Stimulated activated CD8-positive, alpha-beta memory T cell treated with anti-CD3 and anti-CD28 coated beads, Interleukin-4, amount 100 ng/mL, for 24 hours (primary cell): ENCODE measurements at places on chromosomes 6 and 20.

- no peak for DNase-seq
Measured at GRCh38 chr20:23446505-23446904, 6.2 kb downstream of the CST11 start.

DNA sequence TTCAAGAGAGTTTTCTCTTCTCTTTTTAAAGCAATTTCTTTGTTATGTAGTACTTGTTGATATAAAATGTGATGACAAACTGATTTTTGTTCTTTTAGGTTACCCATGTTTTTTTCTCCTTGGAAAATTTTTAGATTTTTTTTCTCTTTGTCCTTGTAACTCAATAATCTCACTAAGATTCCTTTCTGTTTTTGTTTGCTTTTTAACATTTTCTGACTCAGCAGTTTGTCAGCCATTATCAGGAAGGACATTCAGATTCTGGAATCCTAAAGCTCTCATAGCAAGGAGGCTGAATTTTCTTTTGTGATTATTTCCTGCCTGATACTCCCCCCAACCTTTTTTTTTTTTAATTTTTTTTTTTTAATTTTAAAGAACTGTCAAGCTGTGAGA is 75.2 kb upstream of the CITED2 start:
- DNase-seq = no peak

DNA sequence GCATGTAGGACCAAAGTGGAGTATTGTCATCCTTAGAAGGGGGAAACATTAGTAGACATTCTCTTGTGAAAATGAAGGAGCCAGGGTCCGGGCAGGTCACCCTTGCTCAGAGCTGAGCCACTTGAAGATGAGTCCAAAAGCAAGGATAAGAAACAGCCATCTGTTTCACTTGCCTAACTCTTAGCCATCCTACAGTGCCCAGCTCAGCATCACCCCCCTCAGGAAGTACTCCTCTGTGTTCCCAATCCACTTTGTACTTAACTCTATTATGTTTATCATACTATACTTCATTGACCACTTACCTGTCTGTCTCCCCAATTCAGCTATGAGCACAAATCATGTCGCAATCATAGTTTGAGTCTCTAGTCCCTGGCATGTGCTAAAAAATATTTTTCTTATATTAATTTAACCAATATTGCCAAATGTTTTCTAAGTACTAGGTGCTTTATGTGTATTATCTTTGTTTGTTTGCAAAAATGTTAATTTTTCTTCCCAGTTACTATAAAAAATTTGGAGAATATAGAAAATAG is 8.1 kb upstream of the TOX2 start:
- no peak for DNase-seq

DNA sequence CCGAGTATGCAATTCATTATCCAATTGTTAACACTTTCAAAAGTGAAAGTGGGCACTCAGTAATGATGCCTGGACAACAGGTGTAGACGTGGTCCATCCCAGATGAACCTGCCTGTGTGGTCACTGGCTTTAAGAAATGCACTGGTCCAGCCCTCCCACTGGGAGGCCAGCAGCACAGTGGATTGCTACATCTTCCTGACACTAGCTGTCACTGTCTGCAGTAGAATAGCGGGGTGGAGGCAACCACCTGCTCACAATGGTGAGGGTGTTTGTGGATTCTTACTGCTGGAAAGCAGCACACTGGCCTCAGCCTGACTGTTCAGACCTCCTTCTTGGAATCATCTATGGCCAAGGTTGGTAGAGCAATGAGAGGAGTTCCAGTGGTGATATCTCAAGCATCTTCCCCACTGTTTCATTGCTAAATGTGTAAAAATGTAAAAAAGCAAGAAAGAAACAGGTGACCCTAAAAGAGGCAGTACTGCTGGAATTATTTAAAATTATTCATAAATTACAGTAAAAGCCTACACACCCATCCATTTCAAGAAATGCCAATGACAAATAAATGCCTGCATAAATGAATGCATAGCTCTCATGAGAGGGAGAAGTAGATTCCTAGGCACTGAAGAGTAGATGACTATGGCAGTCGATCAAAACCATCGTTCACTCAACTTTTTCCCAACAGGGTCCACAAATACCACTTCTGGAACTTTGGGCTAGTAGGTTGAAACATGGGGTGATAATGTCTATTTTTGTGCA is 228.0 kb upstream of the PLN start:
- DNase-seq = no peak

DNA sequence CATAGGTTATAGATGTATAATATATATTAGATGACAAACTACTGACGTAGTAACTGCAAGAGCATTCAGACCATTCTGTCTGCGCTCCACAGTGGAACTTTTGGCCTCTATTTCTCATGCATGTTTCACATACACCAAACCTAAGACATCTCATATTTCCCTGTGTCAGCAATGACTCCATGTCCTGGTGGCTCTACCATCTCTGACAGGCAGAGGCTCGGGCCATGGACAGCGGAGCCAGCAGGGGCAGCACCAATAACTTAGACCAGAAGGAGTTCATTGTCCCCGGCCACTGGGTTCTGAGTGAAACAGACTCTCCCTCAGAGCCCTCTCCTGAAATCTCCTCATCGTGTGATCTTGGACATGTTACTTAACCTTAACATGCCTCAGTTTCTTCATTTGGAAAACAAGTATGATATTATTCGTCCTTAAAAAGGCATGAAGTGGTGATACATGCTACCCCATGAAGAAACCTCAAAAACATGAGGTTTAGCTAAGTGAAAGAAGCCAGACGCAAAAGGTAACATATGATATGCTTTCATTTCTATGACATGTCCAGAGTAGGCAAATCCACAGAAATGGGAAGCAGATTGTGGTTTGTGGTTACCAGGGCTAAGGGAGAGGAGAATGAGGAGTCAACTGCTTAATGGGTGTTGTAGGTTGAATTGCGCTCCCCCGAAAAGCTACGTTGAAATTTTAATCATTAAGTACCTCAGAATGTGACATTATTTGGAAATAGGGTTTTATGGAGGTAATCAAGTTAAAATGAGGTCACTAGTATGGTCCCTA is 564.0 kb upstream of the JARID2 start:
- DNase-seq = no peak

DNA sequence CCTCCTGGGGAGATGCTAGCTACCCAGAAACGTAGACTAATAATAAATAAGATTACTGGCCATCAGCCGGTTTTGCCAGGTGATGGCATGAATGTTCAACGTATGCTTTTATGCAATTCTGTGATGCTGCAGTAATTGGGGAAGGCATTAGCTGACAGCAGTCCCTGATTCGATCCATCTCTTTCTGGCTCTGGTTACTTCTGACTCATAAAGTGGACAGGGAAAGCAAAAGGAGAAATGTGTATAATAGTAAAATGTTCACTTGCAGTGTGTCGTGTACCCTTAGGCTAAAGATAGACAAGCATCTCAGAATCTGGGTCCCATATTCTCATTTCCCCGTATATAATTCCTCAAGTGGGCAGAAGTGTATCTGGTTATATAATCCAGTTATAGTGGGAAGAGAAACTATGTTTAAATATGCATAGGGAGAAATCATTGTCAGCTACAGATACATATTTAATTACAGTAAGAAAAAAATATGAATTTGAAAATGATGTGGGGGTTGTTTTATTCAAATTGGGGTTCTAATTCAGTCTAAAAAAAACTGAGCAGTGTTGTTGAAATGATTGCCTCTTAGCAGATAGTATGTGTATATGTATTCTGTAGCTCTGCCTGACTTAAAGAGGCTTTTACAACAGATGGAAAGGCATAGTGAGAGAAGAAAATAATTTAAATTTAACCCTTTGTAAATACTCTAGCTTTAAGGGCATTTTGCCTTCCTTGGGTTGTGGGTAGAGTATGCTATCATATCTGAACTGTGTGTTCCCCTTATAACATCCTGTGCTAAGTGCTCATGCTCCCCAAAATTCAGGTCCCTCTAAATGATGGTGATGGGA is 40.6 kb downstream of the DOK5 start:
- no peak for DNase-seq

DNA sequence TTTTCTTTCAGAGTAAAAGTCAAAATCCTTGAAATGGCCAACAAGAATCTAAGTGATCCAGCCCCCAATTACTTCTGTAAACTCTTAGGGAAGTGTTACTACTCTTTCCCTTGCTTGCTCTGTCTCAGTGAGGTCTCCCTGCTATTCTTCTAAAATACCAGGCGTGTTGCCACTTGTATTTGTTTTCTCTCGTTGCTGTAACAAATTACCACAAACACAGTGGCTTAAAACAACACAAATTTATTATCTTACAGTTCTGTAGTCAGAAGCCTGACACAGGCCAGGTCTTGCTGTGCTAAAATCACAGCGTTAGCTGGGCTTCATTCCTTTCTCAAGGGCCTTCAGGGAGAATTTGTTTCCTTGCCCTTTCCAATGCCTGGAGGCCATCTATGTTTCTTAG is 59.9 kb downstream of the HECA start:
- no peak for DNase-seq

DNA sequence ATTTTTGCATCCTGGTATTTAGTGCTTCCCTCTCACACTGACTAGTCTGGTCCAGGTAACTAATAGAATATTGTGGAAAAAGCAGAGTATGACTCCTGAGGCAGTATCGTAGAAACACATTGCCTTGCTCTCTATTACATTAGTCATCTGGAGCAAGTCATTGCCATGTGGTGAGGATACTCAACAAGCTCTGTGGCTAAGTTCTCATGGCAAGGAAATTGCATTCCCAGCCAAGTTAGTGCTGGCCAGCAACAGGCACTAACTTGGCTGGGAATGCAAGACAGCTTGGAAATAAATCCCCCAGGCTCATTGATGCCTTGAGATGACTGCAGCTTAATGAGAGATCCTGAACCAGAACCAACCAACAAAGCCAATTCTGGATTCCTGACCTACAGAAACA is 39.7 kb upstream of the HTR1B start:
- no peak for DNase-seq

- DNase-seq = no peak
Measured at GRCh38 chr20:21725892-21726291, 20.4 kb downstream of the PAX1 start.

- no peak for DNase-seq
Measured at GRCh38 chr20:47118206-47118605, 223.6 kb downstream of the EYA2 start.

GRCh38 chr6:28200020-28200419 is 25.1 kb upstream of the ZSCAN9 start:
- no peak for DNase-seq

DNA sequence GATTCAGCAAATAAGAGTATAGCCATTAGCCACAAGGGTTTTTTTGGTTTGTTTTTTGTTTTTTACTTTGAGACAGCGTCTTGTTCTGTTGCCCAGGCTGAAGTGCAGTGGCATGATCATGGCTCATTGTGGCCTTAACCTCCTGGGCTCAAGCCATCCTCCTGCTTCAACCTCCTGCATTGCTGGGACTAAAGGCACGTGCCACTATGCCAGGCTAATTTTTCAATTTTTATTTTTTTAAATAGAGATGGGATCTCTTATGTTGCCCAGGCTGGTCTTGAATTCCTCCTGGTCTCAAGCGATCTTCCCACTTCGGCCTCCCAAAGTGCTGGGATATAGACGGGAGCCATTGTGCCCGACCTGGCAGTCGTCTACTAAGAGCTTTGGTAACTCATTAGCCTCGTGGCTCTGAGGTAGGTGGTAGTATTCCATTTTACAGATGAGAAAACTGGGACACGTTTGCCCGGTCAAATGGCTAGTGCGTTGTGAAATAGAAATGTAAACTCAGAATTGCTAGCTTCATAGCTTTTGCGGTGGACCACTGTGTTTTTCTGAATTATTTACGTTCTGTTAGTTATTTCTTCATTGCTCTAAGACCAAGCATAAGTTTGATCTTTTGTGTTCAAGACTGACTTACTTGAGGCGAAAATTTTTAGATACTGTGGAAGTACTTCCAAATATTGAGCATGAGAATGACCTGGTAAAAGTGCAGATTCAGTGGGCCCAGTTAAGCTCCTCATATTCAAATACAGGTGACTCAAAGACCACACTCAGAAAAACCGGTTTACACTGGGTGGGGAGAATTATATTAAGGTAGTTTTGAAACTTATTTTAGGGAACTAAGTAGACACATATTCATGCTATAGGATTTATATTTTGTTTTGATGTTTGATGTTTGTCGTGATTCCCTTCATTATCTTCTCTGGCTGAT is 2.1 kb downstream of the PANK2 start:
- no peak for DNase-seq

DNA sequence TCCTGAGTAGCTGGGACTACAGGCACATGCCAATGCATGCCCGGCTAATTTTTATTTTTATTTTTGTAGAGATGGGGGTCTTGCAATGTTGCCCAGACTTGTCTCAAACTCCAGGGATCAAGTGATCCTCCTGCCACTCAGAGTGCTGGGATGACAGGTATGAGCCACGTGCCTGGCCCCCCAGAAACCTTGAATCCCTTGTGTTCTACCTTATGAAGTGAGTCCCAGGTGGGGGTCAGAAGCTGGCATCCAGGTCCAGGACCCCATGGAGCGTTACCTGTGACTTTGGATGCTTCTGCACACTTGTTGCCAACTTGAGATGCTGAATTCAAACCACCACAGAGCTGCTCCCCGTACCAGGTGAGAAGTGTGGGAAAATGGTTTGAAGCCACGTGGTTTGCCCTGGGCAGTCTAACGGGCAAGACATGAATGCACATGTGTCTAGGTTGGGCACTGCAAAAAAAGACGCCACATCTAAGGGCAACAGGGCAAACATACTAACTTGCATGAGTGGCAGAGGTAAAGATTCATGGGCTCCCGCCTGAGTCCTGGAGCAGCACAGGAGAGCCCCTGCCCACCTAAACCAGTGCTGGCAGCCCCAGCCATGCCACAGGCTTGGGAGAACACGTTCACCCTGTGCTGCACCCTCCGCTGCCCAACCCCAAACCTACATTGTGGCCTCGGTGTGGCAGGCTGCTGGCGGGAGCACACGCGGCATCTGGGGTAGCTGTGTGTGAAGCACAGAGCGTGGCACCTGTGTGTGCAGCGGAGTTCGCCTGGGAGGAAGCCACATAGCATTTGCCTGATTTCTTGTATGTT is 101.2 kb downstream of the JPH2 start:
- no peak for DNase-seq

- DNase-seq = no peak
Measured at GRCh38 chr20:63518946-63519667, 1.5 kb upstream of the PPDPF start.

DNA sequence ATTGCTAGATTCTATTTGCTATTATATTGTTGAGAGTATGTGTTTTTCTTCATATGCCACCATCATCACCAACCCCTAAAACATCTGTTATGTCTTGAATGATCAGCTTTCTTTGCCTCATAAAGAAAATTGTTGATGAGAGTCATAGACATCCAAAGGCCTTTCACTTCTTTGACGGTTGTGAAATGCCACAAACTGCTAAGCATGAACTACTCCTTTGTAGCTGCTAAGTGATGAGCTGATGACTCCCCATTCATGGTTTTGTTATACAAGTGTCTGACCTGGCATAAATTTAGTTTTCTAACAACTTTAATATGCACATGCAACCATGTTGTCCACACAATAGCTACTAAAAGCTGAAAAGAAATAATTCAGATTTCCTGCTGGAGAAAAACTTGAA is 684 bp upstream of the MED23 start:
- no peak for DNase-seq

GRCh38 chr20:3420211-3420707 is 12.8 kb upstream of the DNAAF9 start:
- no peak for DNase-seq
